ENCODE measurements at places on chromosomes 2 and 18.

DNA sequence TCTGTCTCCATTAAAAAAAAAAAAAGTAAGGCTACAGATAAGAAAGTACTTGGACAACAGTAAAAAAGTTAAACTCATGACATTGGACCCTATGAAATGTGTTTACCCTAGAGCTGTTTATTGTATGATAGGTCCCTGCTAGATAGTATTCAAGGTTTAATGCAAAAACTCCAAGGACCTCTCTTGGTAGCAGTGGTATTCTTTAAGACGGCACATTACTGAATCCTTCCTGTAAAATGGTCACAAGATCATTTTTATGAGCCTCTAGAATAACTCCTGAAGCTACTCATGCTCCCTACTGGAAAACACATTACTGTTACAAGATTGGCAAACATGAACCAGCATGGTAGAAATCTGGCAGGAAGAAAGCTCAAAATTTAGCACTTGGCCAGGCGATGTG lies 38.8 kb downstream of the GALM start:
- no peak for DNase-seq

GRCh38 chr2:209525331-209525730 lies 101.5 kb downstream of the MAP2 start:
- no peak for DNase-seq

DNA sequence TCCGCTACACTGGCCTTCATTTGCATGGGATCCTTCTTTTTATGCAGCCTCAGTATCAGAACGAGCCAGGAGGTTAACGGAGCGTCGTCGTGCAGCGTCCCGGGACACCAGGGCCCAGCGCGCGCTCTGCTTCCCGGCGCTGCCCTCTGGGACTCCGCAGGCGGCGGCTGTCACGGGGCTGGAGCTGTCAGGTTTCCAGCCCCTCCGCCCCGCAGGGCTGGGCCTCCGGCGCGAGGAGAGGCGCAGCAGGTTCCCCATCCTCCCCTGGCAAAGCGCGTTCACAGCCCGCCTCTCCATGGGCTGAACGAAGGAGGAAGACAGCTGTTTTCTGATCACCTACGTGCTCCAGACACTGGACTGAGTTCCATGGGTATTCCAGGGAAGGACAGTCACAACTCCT lies 12.5 kb upstream of the PAX8 start:
- DNase-seq, result no peak

- no peak for DNase-seq
Measured at GRCh38 chr18:30149585-30149984, 893.0 kb downstream of the DSC3 start.

GRCh38 chr18:13568443-13569392 lies 157.6 kb downstream of the FAM210A start:
- DNase-seq, result no peak

DNA sequence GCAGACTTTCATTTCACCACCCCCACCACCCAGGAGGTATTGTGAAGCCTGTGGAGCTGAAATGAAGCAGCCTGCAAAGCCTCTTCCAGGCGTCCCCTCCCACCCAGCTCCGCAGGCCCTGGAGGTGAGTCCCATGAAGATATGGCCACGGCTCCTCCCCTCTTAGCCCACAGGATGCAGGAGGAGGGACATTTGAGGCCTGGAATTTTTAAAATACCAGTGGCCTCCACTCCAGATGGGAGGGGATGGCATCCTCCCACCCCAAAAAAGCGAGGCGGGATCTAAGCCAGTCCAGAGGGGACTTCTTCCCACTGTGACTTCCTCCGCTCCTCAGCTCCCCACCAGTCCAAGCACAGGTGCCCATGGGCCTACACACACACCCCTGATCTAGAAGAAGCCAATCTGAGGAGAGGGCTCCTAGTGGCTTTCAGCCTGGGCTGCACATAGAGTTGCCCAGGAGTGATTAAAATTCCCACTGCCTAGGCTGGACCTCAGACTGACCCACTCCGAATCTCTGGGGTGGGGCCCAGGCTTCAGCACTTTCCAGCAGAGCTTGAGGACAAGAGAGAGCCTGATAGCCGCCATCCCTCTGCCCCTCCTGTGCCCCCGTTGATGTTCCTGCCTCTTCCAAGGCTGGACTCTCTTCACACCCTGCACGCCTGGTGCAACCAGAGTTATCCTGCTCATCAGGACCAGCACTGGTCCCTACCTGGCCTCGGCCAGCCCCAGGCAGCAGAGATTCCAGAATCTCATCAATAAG lies 206.9 kb downstream of the TNS1 start:
- peak; percentile 36 for DNase-seq

DNA sequence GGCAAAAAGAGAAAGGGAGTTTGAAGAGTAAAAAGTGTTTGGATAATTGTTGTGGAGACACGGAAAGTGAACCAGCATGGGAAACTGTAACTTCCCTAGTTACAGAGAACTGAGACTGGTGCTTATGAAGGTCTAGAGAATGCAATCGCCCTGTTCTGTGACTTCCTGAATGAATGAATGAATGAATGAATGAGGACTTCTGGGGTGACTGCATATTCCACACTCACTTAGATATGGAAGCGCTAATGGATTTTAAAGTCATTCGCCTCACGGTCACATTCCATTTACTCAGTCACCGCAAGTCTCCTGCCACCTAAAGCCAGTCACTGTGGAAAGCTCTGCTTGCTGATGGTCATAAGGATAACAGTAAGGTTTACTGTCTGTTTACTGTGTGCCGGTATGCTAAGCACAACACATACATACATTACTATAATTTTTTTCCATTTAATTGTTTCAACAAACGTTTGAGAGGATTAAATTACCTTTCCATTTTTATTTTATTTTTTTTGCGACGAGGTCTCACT lies 138.2 kb downstream of the CABLES1 start:
- DNase-seq, result no peak

GRCh38 chr18:49399003-49399402 lies 61.4 kb downstream of the DYM start:
- peak; percentile 34 for DNase-seq

- DNase-seq, result no peak
Measured at GRCh38 chr18:70082430-70082829, 123.1 kb downstream of the RTTN start.

DNA sequence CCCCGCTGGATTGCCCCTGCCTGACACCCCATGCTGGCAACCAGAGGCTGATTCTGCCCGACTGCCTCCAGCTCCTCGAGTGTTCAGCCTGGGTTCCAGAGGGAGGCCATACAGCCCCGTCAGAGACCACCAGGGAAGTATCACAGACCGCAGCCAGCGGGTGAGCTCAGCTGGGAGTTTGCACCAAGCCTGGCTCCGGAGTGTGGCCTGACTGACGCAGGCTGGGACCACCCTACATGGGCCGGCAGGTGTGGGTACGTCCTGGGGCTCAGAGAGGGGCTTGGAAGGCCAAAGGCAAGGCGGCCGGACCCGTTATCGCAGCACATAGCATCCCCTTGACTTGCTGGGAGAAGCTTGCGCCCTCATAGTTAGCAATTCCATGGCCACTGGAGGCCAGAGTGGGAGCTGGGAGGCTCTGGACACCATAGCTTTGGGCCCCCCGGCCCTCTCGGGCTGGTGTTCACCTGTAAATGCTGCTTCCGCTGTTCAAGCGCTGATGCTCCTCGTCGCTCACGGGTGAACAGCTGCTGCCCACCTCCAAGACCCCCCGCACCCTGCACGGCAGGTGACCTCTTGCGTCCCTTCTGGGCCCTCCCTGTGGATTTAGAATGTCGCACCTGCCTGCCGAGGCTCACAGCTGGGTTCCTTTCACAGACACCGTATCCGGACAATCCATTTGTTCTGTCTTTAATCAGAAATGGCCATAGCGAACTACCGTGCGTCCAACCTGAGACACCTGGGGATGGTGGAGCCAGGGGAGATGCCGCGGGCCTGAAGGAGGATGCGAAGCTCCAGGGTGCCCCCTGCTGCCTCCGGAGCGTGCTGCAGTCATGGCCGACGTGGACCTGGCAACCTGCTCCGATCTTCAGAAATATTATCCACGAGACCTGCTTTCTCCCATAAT lies 31.2 kb upstream of the SLC66A3 start:
- DNase-seq, result peak; percentile 20

GRCh38 chr2:12858786-12859185 lies 142.1 kb downstream of the TRIB2 start:
- DNase-seq, result peak; percentile 67

- no peak for DNase-seq
Measured at GRCh38 chr2:157735532-157735931, 106.9 kb upstream of the ACVR1C start.

Data from AG10803 (cell line).